ENCODE measurements at places on chromosomes 4 and X.

DNA sequence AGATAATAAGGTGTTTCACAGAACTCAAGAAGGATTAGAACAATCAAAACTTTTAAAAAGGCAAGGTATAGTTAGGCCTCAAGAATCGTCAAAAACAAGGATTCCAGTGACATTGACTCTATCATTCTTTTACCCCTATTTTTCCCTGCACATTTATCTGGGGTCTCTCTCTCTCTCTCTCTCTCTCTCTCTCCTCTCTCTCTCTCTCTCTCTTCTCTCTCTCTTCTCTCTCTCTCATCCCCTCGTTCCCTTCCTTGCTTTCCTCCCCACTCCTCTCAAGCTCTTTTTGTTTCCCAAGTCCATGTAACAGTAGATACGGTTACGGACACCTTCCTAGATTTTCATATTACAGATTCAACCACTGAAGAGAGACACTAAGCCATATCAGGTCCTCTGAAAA lies 3.2 kb upstream of the TMLHE start:
- no peak for DNase-seq

DNA sequence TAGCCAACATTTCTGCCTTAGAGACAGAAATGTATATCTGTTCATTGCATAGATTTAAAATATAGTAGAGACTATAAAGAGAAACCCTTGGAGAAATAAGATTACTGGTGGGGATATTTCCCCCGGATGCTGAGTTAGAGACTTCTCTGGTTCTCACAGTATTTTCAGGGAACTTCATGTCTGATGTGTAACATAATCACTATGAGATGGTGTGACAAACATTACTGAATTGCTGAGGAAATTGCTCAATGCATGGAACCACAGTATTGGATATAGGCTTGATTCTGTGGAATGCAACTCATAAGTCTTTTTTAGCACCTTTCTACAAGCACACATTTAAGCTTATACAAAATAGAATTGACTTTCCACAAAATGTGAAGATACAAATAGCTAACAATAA lies 152.7 kb downstream of the SOWAHB start:
- no peak for DNase-seq

DNA sequence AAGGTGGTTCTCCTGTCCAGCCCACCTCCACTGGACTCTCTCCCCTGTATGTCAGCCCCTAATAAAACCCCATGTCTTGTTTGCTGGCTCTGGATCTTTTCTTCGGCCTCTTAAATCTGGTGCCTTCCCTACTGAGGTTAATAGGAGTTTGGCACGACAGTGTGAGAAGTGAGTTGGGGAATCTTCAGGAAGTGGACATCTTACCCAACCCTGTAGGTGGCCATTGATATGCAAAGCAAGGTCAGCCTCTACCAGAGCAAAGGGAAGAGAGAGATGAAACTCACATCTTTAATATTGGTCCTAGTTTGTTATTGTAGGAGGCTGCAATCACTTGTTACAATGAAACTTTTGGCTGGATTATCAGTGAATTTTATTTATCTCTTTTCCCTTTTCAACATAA lies 111.7 kb downstream of the CHRDL1 start:
- no peak for DNase-seq

- DNase-seq: no peak
These were observed 192.7 kb upstream of the S100G start for GRCh38 chrX:16457239-16457638.

DNA sequence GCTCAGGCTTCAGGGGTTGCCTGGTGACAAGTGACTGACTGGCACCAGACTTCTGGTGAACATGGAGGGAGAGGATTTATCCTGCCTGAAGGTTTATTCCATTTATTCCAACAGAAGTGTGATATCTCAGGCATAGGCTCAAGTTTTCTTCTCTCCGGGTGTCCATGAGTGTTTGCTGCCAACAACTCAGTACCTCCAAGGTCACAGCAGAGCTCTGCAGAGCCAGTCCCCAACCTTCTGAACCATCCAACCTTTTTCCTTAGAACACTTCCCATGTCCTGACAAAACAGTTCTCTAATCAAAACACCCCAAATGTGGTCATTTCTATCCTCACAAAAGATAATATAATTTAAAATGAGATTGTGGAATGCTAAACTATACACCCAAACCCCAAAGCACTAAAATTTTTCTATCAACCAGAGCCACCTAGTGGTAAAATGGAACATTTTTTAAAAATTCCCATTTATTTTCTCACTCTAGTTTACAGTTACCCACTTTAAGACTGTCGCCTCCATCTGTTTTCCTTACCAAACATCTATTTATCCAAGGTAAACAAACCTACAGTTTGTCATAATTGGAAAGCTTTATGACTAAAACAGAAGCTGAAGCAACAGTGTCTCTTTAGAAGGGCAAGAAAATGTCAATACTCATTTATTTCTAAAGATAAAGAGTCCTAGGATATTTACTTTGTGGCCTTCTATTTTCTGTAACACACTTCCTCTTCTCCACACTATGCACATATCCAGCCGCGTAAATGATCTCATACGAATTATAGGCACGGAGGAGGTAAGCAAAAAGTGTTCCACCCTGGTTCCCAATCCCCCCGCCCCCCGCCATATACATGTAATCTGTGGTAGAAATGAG lies 39.5 kb downstream of the TMEM154 start:
- peak; percentile 43 for DNase-seq

DNA sequence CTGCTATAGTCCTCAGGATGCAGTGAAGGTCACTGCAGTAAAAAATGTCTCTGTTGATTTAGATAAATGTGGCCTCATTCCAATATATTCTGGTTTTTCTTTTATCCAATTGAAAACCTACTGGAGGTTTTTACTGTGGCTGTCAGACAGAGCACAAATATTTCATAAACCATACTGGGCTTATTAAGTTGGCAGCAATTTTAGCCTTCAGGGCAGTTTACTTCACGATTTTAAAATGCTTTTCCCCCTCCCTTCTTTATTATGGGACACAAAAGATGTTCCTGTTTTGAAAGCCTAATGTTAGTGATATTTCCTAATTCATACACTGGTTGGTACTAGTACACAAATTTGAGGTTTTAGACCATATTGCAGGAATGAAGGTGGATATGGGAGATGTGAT lies 939.4 kb downstream of the C4orf33 start:
- DNase-seq: no peak

GRCh38 chr4:139890816-139891215 lies 225.2 kb downstream of the MGST2 start:
- no peak for DNase-seq

- no peak for DNase-seq
These were observed 161.6 kb downstream of the IL15 start for GRCh38 chr4:141797966-141798365.

GRCh38 chr4:124111922-124112321 lies 600.6 kb downstream of the ANKRD50 start:
- peak; percentile 25 for DNase-seq

- DNase-seq: no peak
These were observed 35.2 kb downstream of the KDM6A start for GRCh38 chrX:44908153-44908552.

DNA sequence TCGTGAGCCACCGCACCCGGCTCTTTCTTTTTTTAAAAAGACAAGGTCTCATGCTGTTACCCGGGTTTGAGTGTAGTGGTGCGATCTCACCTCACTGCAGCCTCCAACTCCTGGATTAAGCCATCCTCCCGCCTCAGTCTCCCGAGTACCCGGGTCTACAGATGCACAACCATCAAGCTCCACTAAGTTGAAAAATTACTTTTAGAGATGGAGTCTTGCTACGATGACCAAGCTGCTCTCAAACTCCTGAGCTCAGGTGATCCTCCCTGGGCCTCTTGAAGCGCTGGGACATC lies 2.0 kb downstream of the SLC25A6 start:
- no peak for DNase-seq

GRCh38 chr4:39574946-39575345 lies 47.7 kb upstream of the UGDH start:
- no peak for DNase-seq

DNA sequence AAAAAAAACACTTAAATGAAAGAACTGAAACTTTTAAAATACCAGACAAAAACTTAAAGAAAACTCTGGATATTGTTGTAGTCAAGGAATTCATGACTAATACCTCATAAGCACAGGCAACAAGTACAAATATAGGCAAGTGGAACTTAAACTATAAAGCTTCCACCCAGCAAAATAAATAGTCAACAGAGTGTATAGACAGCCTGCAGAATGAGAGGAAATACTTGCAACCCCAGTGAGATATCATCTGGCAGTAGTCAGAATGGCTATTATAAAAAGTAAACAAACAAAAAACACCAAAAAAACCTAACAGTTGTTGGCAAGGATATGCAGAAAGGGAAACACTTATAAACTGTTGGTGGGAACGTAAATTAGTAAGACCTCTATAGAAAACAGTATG lies 9.6 kb upstream of the RPS6KA6 start:
- DNase-seq: no peak

DNA sequence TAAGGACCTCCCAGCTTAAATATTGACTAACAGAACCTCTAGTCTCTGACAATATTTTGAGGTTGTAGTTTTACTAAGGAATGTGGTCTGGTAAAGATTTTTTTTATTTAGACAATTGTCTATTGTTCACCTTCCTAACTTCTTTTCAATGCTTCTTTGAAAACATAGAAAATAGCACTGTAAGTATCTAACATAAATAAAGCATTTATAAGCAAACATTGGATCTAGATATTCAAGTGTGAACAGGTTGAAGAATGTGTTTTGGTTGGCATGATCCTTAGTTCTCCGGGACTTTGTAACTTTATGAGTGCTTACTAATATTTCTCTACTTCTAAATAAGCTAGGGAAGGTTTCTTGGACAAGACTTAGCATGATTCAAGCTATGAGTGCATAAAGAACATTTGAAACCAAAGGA lies 285.4 kb upstream of the ARSJ start:
- DNase-seq: no peak

GRCh38 chrX:6961286-6962005 lies 186.1 kb upstream of the STS start:
- no peak for DNase-seq

GRCh38 chr4:66451741-66452140 lies 781.5 kb upstream of the EPHA5 start:
- no peak for DNase-seq

GRCh38 chr4:80206521-80207171 lies 9.3 kb downstream of the PRDM8 start:
- DNase-seq: no peak

DNA sequence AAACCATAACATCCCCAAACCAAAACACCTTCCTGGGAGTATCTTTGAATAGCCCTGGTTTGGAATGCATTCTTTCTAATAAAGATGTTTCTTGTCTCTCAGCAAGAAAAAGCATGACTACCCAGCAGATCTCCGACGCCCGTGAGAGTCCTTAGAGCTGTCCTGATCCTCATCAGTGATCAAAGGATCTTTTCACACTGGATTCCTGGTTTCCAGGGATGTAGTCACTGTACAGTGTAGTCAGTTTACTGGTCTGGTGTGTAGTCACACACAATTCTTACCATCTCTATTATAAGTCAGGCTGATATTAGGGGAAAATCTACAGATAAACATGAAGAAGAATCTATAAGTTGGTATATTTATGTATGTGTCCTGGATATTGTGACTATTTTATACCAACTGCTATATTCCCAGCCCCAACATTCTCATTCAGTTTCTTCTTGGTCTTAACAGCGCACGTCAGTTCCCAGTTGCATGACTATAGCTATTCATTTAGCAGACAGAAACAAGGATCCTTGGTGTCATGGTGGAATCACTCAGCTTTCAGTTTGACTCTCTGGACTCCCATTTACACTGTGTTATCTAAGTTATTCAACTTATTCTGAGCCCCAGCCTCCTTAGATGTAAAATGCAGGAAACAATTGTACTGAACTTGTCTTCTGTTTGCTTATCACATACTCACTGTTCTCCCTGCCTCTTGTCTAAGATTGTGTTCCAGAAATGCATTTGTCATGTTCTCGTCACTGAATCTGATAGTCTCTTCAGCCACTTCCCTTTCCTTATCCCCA lies 68.3 kb downstream of the SLIT2 start:
- DNase-seq: no peak

DNA sequence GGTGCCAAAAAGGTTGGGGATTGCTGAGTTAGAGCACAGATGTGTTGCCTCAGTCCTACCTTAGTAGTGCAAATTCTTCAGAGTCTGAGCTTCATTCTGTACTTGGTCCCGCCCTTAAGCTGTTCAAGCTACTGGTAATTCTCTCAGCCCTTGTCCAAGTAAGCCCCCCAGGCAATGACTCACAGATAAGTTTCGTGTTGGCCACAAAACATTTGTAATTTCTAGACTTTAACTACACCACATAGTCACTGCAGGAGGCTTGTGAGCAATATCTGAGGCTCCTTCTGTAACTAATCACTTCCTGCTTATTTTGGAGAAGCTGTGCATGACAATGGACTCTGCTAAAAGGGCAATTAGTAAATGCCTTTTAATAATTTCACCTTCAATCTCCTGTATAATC lies 1420.5 kb downstream of the PCDH7 start:
- no peak for DNase-seq

DNA sequence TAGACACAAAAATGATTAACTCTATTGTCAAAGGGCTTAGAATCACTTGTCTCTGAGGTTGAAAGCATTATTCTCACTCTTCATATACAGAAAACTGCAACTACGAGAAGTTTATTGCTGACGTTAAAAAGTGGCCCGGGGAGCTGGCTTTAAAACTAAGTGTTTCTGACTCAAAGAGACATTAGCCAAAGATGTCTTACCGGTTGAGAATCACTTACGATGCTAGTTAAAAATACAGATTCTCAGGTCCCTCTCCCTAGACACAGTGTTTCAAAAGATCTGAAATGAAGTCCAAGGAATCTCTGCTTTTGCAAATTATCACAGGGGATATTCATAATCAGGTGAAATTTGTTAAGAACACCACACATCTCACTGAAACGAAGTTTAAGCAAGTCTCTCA lies 1.2 kb downstream of the GNPDA2 start:
- DNase-seq: no peak

DNA sequence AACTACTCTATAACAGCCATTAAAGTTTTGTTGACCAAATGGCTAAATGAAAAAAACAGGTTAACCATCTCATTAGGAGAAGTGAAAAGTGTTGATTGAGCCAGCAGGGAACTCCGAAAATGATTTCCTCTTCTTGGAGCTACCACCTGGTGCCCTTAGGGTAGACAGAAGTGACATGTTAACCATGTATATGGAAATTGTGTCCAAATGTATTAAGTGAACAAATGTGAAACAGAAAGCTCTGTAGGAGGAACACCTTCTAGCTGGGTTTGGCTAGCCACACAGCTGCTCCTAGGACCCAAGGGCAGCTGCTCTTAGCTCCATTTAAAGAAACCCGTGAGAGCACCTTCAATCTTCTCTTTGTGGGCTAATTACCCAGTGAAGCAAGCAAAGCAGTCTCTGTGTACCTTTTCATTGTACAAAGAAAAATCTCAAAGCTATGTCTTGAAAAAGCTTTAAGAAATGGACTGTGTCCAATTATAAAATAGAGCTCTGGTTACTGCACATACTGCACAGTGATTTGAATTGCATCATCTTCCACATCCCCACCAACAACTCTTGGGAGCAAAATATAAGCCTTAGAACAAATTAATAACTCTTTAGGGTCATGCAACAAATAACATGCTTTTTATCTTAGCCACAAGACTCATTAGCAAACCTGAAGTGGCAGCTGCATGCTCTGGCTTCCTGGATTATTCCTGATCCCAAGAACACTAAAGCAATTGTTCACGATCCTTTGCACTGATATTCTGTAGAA lies 59.2 kb upstream of the PARM1 start:
- DNase-seq: peak; percentile 4

- no peak for DNase-seq
These were observed 792 bp downstream of the PPP1R3F start for GRCh38 chrX:49270249-49270921.

GRCh38 chr4:57184378-57185029 lies 74.3 kb upstream of the IGFBP7 start:
- no peak for DNase-seq

- DNase-seq: no peak
These were observed 767 bp upstream of the SMIM20 start for GRCh38 chr4:25913056-25913850.

Data from small intestine (tissue), 16 donors.